Sciatic nerve (tissue), 2 donors: ENCODE measurements at places on chromosomes 3 and 15. TPM values are rescaled to one million over a fixed set of nuclear protein-coding genes. Genes with fewer than 3 reads are reported as not detected.

The PSTPIP1 gene
- 17.7 TPM for total RNA-seq

The CRYGS gene
- total RNA-seq = 4.5 TPM

The ARL13B gene
- 29.7 TPM for total RNA-seq

The CNTN6 gene
- 0.67 TPM for total RNA-seq

DNA sequence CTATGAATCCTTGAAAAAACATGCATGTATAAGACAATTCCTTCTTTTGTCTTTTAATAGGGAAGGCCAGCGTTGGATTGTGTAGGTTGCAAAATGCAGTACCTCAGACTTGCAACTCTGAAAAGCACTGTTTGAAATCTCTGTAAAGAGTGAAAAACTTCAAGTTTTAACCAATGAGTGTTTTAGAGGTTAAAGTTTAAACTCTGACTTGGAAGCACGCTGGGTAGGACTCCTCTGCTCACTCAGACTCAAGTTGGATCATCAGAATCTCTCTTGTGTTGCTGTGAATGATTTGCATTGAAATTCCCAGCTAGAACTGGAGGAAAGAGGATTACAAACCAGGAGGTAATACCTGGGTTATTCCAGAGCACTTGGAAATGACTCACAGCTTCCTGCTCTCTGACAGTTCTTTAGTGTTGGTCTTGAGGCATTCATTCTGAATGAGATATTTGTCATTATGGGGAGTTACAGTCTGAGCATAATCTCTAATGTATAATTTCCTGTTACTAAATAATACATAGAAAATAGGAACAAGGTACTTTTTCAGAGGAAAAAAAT is 49.1 kb downstream of the PLS1 start:
- no peak for DNase-seq

GRCh38 chr15:44018151-44018550 is 176.9 kb downstream of the FRMD5 start:
- no peak for DNase-seq

- no peak for DNase-seq
Measured at GRCh38 chr15:88708655-88709054, 69.8 kb downstream of the ISG20 start.

- peak; percentile 53 for DNase-seq
Measured at GRCh38 chr3:38582941-38583645, 66.4 kb downstream of the SCN5A start.

GRCh38 chr3:184011230-184011876 is 6.3 kb downstream of the ABCC5 start:
- DNase-seq = no peak

- DNase-seq = no peak
Measured at GRCh38 chr3:44909063-44909462, 34.7 kb downstream of the TGM4 start.
